ENCODE measurements at places on chromosomes 3 and 15. TPM values are rescaled to one million over a fixed set of nuclear protein-coding genes. Genes with fewer than 3 reads are reported as not detected.

GRCh38 chr15:56456229-56456628 lies 8.7 kb downstream of the MNS1 start:
- no peak overlapping the region for H3K4me3 ChIP-seq
- H3K27ac ChIP-seq: no peak overlapping the region
- H3K27me3 ChIP-seq: no peaks in the 10 kb centered on the region
- H3K4me1 ChIP-seq: no peaks in the 10 kb centered on the region
- H3K36me3 ChIP-seq: no peaks in the 10 kb centered on the region
- DNase-seq: no peak

- H3K36me3 ChIP-seq: no peaks in the 10 kb centered on the region
- no peaks in the 10 kb centered on the region for H3K4me1 ChIP-seq
- H3K27ac ChIP-seq: no peak overlapping the region
- no peak overlapping the region for H3K4me3 ChIP-seq
- H3K27me3 ChIP-seq: no peaks in the 10 kb centered on the region
Observed at GRCh38 chr3:14510838-14511622, 29.1 kb downstream of the GRIP2 start.

DNA sequence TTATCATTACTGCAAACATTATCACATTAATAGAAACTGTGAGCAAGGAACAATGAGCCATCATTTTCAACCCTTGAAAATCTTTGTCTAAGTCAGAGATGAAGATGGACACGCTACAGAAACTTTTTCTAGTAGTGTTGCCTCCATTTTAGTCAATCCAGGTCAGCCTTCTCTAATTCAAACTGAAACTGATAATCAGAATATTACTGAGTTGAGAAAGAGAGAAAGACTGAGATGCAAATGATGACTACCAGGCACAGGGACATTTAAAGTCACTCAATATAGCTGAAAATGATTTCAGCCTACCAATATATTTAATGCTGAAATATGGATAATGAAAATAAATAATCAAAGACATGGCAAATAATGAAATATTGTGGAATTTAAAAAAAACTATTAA lies 261.4 kb downstream of the GBE1 start:
- H3K27ac ChIP-seq: no peak overlapping the region
- DNase-seq: no peak
- no peaks in the 10 kb centered on the region for H3K36me3 ChIP-seq

GRCh38 chr15:38128921-38129320 lies 123.7 kb upstream of the SPRED1 start:
- H3K27me3 ChIP-seq: no peaks in the 10 kb centered on the region
- H3K4me1 ChIP-seq: no peaks in the 10 kb centered on the region
- H3K4me3 ChIP-seq: no peak overlapping the region
- no peaks in the 10 kb centered on the region for H3K36me3 ChIP-seq

- peaks cover 2% of the 10 kb centered on the region for H3K4me1 ChIP-seq
- H3K27me3 ChIP-seq: no peaks in the 10 kb centered on the region
- H3K36me3 ChIP-seq: peaks cover 27% of the 10 kb centered on the region
- H3K27ac ChIP-seq: no peak overlapping the region
Observed at GRCh38 chr15:83053151-83053550, 13.9 kb downstream of the BTBD1 start.

- no peak overlapping the region for H3K27ac ChIP-seq
- H3K36me3 ChIP-seq: peaks cover 6% of the 10 kb centered on the region
- no peaks in the 10 kb centered on the region for H3K27me3 ChIP-seq
- no peaks in the 10 kb centered on the region for H3K4me1 ChIP-seq
Observed at GRCh38 chr15:25775317-25775912, 87.7 kb downstream of the ATP10A start.

GRCh38 chr3:31370681-31371080 lies 162.0 kb upstream of the STT3B start:
- no peak overlapping the region for H3K4me3 ChIP-seq
- H3K27me3 ChIP-seq: no peaks in the 10 kb centered on the region
- no peak for DNase-seq

- H3K4me1 ChIP-seq: peaks cover 4% of the 10 kb centered on the region
- no peak overlapping the region for H3K27ac ChIP-seq
- DNase-seq: no peak
- H3K36me3 ChIP-seq: no peaks in the 10 kb centered on the region
Observed at GRCh38 chr15:84081391-84082168, 154.0 kb upstream of the GOLGA6L4 start.

DNA sequence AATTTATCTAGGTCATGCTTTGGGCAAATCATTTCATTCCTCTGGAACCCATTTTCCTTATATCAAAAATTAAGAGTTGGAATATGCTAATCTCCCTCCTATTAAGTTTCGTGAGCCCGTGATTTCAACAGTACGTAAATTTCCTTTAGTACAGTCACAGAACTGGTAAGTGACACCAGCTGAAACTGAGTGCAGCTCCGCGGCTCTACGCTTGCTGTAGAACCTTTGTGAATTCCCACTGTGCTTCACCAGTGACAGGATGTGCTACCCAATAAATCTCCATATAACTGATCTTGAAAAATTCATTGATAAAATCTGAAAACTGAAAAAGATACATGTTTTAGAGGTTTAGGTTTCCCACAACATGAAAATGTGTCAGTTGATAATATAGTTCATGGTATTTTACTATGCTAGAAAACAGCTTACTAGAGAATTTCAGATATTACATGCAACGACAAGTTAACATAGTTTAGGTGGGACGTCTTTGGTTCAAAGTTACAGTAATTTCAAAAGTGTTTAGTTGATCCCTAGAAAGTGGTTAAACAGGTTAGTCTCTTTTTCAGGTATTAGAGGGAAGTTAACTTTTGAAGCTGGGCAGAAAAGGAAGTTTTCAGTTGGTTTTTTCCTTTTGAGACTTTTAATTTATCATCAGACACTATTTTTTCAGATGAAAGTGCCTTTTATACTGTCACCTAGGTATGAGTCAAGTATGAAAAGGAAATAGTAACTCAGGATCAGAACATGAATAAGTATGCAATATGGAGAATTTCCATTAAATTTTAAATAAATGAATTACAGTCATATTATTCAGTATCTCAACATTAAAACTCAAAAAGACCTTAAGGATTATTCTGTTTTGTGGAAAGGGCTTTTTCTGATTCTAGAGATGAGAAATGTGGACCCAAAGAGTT lies 57.0 kb downstream of the PPARG start:
- no peaks in the 10 kb centered on the region for H3K36me3 ChIP-seq
- no peaks in the 10 kb centered on the region for H3K27me3 ChIP-seq
- no peak overlapping the region for H3K27ac ChIP-seq
- H3K4me1 ChIP-seq: no peaks in the 10 kb centered on the region
- H3K4me3 ChIP-seq: no peak overlapping the region
- no peak for DNase-seq

GRCh38 chr3:72543246-72543645 lies 305.0 kb downstream of the SHQ1 start:
- no peaks in the 10 kb centered on the region for H3K4me1 ChIP-seq
- no peaks in the 10 kb centered on the region for H3K36me3 ChIP-seq
- no peaks in the 10 kb centered on the region for H3K27me3 ChIP-seq
- no peak overlapping the region for H3K4me3 ChIP-seq
- no peak for DNase-seq

DNA sequence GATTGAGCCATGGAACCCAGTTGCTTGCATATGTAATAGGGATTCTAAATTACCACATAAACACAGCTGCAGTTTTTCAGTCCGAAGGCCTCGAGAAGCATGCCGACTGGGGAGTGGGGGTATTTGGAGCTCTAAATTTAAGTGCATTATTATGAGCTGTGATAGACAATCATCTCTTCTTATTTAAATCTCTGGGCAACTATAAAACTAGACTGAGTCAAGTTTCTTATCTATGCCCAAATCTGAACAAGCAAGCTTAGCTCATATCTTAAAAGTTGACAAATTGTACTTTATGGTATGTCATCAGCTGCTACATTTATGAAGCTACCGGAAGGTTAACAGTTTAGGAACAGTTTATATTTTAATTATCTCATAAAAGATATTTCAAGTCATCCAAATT lies 19.5 kb upstream of the THRB start:
- no peaks in the 10 kb centered on the region for H3K4me1 ChIP-seq
- no peak overlapping the region for H3K4me3 ChIP-seq
- H3K27me3 ChIP-seq: no peaks in the 10 kb centered on the region
- no peak for DNase-seq
- H3K27ac ChIP-seq: no peak overlapping the region

- no peak overlapping the region for H3K4me3 ChIP-seq
- no peaks in the 10 kb centered on the region for H3K36me3 ChIP-seq
- peak; percentile 47 for DNase-seq
- H3K27ac ChIP-seq: no peak overlapping the region
- H3K27me3 ChIP-seq: no peaks in the 10 kb centered on the region
- H3K4me1 ChIP-seq: peaks cover 26% of the 10 kb centered on the region
Observed at GRCh38 chr3:25901796-25902195, 111.9 kb downstream of the OXSM start.

GRCh38 chr3:158703566-158703965 lies 28.7 kb downstream of the RARRES1 start:
- no peaks in the 10 kb centered on the region for H3K36me3 ChIP-seq
- no peak for DNase-seq
- no peak overlapping the region for H3K4me3 ChIP-seq
- no peak overlapping the region for H3K27ac ChIP-seq
- no peaks in the 10 kb centered on the region for H3K27me3 ChIP-seq

GRCh38 chr15:87609474-87609873 lies 647.1 kb downstream of the NTRK3 start:
- H3K27ac ChIP-seq: no peak overlapping the region
- H3K27me3 ChIP-seq: no peaks in the 10 kb centered on the region
- no peak overlapping the region for H3K4me3 ChIP-seq
- H3K36me3 ChIP-seq: no peaks in the 10 kb centered on the region
- H3K4me1 ChIP-seq: no peaks in the 10 kb centered on the region
- DNase-seq: no peak

DNA sequence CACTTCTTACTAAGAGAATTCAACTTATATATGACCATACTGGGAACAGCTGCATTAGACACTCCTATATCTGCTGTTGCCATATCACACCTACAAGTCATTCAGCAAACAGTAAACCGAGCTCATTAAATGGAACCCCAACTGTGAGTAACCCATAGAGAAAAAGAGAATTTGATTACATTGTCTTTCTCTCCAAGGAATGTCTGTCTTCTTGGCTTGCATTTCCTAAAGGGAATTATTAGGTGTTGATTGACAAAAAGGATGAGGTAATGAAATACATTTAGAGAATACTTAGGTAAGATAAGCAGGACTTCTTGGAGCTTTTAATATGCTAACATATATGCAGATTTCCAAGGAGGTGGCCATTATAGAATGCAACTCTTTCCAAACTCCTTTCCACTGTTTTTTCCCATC lies 76.8 kb downstream of the SLMAP start:
- H3K4me1 ChIP-seq: no peaks in the 10 kb centered on the region
- no peak overlapping the region for H3K27ac ChIP-seq
- H3K27me3 ChIP-seq: no peaks in the 10 kb centered on the region
- H3K4me3 ChIP-seq: no peak overlapping the region
- DNase-seq: no peak
- no peaks in the 10 kb centered on the region for H3K36me3 ChIP-seq

DNA sequence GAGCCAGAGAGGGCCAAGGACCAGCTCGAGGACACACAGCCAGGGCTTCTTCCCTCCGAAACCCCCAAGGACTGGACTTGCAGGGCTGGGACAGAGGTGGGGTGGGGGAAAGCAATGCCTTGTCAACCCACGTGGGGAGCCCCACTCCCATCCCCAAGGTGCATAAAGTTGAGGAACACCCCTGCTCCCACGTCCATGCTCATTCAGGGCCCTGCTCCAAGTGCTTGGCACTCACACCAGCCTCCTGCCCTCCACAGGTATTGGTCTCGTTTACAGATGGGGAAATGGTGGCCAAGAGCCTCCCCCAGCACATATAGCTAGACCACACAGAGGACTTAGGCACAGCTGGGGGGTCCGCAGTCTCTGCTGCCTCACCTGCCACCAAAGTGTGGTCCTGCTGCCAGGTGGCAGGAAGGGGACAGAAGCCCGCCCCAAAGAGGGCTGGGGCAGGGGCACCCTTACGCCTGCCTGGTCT lies 50.5 kb upstream of the CSPG4 start:
- H3K4me3 ChIP-seq: no peak overlapping the region
- H3K4me1 ChIP-seq: peaks cover 8% of the 10 kb centered on the region
- H3K27me3 ChIP-seq: no peaks in the 10 kb centered on the region
- H3K36me3 ChIP-seq: no peaks in the 10 kb centered on the region

DNA sequence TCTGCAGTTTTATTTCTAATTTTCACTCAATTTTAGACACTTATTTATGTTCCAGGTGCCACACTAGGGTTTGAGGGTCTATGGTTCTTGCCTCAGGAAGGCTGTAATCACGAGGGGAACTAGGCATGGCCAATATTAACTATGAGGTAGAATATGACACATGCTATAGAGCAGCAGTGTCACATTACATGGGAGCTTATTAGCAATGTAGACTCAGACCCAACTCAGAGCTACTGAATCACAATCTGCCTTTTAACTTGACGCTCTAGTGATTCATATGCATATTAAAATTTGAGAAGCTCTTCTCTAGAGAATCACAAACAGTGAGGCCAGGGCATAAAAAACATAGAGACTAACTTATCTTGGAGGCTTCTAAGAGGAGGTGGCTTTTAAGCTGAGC lies 32.8 kb upstream of the MRPL3 start:
- H3K27ac ChIP-seq: no peak overlapping the region
- H3K36me3 ChIP-seq: no peaks in the 10 kb centered on the region
- no peak overlapping the region for H3K4me3 ChIP-seq
- H3K4me1 ChIP-seq: no peaks in the 10 kb centered on the region

DNA sequence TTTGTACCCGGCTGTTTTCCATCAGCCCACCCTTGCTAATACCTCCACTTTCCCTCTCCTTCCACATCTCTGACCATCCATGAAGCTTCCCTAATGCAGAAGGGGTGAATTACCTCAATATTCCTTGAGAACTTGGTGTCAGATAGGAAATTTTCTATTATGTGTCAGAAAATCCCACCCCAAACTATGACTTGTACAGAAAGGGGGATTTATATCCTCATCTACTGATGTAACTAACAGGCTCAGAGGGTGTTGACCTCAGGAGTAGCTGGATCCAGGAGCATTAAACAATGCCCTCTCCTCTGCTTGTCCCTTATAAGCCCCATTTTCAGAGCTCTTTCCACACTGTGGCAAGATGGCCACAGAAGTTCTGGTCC lies 242.8 kb upstream of the TLE3 start:
- H3K27ac ChIP-seq: no peak overlapping the region
- no peaks in the 10 kb centered on the region for H3K4me1 ChIP-seq
- H3K4me3 ChIP-seq: no peak overlapping the region
- no peak for DNase-seq
- no peaks in the 10 kb centered on the region for H3K27me3 ChIP-seq
- no peaks in the 10 kb centered on the region for H3K36me3 ChIP-seq

HAUS2 gene
- total RNA-seq: 16.4 TPM

SCAMP2 gene
- 132 TPM for total RNA-seq

IMP3 gene
- total RNA-seq: 96.9 TPM

STRIT1 gene
- not detected for total RNA-seq

Data from CD4-positive, alpha-beta memory T cell (primary cell).